Stimulated activated CD4-positive, alpha-beta T cell treated with anti-CD3 and anti-CD28 coated beads, Interleukin-2, amount 100 ng/mL, for 24 hours (primary cell): ENCODE measurements at places on chromosomes 6 and 20.
A peak's percentile ranks its signal among the peaks of the same experiment; 100 is the strongest.

DNA sequence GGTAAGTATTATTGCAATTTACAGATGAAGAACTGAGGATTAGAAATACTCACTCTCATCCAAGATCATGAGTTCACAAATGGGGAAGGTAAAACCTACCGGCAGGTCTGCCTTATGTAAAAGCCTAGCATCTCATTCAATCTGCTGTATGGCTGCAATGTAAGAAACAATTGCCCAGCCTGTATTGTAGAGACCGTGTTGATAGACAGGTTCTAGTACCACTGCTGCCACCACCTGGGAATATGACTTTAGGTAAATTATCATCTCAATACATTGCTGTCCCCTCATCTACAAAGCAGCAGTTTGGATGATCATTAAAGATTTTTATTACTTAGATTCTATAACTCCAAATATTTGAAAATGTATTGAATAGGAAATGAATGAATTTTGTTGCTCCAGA is 23.3 kb upstream of the ARHGAP18 start:
- DNase-seq = no peak

GRCh38 chr6:16249971-16250370 is 11.6 kb downstream of the GMPR start:
- no peak for DNase-seq

- no peak for DNase-seq
These were observed 240.5 kb downstream of the GMDS start for GRCh38 chr6:2004888-2005287.

- no peak for DNase-seq
These were observed 8.3 kb downstream of the OR2H1 start for GRCh38 chr6:29465279-29465678.

DNA sequence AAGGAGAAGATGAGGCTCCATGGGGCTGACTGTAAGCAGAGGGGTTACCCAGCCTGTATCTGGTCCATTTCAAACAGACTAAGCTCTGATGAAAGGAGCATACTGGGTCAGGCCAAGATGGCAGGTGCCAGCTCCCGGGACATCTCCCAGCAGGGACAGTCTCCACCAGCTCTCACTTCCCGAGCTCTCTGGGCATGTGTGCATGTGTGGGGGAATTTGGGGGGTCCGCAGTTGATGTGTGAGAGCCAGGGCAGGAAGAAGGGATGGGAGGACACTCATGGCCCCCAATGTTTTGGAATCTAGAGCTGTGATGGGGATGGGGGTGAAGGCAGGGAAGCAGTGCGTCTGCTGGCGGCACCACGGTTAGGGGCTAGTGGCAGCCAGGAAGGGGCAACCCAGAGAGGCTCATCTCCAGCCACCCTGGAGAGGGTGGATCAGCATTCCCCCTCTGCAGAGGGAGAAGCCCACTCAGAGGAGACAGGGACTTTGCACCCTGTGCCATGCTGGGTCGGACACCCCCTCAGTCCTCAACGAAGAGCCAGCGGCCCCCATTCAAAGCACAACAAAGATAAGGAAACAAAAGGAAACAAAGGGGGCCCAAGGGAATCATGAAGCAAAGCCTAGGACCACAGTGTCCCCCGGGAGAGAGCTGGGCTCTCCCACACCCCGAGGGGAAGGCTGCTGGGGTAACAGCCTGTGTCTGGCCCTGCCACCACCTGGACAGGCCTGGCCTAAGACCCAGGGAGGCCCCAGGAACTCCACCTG is 52.4 kb downstream of the DSTN start:
- DNase-seq = no peak

- DNase-seq = no peak
These were observed 1.9 kb upstream of the POU3F2 start for GRCh38 chr6:98832284-98833056.

- no peak for DNase-seq
These were observed 20.1 kb downstream of the B4GALT5 start for GRCh38 chr20:49693435-49694171.

DNA sequence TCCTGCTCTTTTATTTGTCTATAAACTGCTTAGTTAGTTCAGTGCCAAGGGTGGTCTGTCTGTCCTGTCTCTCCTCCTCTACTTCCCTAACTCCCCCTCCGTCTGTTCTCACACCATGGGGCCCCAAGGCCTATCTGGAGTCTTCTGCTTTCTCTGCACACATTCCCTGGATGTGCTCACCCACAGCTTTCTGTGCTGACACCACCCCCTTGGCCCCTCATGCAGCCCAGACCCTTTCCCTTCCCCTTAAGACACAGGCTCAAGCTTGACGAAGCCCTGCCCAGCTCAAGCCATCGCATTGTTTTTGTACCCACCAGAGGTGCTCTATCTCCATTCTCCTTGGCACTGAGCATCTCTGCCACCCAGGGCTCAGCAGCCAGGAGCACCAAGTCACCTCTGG is 78.1 kb upstream of the NNAT start:
- DNase-seq = no peak

DNA sequence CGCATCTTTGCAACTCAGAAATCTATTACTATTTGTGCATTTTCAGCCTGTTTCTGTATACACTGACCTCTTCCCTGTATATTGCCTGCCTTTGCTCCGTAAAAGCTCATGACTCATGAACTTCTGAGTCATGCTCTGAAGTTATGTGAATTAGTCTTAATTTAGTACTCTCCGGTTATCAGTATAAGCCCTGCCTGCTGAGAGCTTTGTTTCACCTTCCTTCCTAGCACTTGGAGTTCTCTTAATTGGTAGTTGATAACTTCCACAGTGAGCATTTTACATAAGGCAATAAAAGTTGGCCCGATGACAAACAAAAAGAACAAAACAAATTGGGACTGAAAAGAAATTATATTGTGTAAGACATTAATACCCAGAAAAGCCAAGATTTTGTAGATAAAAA is 231.4 kb downstream of the GJA1 start:
- DNase-seq = no peak

GRCh38 chr6:55011034-55011433 is 163.3 kb upstream of the HCRTR2 start:
- DNase-seq = no peak

DNA sequence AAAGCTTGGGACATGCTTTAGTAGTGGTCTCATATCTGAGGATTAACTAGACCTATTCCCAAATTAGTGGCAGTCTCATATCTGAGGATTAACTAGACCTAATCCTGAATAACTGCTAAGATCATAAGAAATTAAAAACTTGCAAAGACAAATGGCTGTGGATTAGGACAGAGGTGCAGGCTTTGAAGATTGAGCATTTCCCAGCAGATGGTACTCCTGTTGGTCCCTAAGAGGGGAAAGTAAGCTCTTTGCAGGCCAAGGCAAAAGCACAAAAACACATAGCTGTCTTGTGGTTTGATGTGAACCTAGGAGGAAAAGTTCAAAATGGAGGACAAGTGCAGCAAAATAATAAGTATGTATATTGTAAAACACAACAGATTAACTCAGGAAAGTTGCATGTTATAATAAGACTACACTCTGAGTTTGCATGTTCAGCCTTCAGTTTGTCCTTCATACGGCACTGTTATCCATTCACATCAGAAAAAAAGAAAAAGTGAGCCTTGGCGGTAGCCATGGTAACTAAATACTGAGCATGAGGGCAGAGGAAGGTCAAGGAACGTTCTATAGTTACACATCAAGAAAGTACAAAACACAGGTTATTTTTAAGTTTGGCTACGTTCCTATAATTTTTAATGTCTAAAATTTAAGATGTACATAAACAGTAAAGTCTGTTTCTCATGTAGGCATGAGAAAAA is 62.8 kb downstream of the FILIP1 start:
- DNase-seq = no peak

GRCh38 chr6:85472744-85473143 is 22.9 kb downstream of the NT5E start:
- no peak for DNase-seq

DNA sequence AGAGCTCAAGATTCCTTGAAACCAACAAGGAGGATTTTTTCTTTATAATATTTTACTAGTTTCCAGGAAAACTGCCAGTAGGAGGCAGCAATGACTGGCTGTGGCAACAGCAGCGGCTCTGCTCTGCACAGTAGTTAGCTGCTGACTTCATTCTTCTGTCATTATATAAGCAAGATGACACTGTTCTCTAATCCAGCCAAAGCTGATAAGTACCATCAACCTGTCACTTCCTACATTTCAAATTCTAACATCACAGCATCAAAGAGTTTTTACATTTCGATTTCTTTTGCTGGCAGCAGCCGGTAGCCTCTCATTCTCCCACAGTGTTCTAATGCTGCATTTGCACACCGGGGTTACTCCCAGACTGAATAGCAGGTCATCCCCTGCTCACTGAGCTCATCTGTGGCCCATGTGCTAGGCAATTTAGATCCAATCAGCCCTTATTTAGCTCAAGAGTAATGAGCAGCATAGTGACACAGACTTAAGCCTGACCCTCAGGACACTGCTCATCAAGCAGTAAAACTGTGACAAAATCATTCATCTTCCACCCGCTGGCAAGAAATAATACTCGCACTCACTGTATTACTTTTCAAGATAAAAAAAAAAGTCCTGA is 67.8 kb downstream of the MMS22L start:
- no peak for DNase-seq

DNA sequence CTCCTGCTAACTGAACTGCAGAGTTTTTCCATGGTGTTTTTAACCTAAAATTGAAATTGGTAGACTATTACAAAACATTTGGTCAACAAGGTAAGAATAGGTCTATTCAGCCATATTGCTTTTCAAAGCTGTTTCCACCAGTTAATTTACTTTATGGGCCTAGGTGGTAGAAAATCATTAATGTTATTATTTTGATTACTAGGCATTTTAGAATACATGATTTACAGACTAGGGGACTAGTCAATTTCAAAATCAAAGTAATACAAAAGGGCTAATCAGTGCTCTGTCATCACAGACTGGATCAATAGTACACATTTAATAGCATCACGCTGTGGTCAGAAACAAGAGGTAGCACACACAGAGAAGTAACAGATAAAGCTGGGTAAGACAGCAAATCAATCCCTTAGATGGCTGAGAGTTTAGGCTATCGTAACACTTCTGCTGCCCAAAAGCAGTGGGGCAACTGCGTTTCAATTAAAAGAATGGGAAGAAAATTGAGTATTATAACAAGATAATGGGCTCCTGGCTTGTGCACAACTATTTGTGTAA is 114.4 kb downstream of the NRSN1 start:
- no peak for DNase-seq

- no peak for DNase-seq
These were observed 46.7 kb upstream of the PKIB start for GRCh38 chr6:122563364-122564052.

DNA sequence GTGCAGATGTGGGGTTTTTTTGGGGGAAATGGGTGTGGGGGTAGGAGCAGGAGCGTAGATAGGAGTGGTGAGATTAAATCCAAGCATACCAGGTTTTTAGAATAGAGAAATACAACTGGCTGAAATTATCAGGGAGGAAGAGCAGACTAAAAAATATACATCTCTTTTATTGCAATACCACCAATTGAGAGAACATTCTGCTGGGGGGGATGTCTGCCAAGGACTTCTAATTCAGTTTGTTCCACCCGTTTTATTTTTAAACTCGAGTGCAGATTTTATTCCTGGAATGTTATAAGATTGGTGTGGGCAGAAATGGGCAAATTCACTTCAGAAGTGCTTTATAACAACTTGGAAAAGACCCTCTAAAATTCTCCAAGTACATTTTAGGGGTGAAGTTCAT is 192.7 kb downstream of the GMPR start:
- DNase-seq = no peak

DNA sequence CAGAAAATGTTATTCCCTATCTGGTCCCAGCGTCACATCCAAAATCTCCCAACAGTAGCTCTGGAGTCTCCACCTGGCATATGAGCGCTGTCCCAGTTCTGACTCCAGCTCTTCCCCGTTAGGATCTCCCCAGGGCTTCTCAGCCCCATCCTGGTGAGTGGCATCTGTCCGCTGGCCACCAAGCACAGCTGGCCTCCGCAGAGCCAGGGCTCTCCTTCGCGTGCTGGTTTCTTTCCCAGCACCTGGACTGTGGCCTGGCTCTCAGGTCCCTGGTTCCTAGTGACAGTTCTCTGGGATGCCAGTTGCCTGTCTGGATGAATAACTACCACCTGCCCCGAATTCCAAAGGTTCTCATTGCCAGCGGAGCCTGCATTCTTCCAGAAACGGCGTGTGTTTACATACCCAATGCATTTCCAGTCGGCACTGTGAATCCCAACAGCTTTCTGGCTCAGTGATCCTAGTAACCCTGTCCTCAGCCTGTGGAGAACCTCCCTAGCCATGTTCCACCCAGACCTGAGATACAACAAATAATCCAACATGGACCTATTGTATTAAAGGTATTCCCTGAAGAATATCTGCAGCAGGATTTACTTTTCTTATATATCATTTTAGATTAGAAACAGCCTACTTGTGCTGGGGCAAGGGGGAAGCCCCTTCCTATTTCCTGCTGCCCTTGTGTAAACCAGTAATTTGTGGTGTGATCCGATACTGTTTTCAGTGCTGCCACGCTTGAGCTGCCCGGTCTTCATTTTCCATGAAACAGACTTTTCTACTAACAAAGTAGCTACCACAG is 69.9 kb upstream of the PDE10A start:
- DNase-seq = no peak

GRCh38 chr6:73156793-73157767 is 68.2 kb downstream of the KHDC1L start:
- no peak for DNase-seq

- no peak for DNase-seq
These were observed 27.3 kb downstream of the GMPR start for GRCh38 chr6:16265351-16266341.

- DNase-seq = no peak
These were observed at the start of gene SOX18 for GRCh38 chr20:64049060-64049877. Gene SOX18 (minus strand): TSS chr20:64049639. CDS start chr20:64049516, 123 bp downstream.

- no peak for DNase-seq
These were observed 277.3 kb upstream of the PRND start for GRCh38 chr20:4444404-4444803.

DNA sequence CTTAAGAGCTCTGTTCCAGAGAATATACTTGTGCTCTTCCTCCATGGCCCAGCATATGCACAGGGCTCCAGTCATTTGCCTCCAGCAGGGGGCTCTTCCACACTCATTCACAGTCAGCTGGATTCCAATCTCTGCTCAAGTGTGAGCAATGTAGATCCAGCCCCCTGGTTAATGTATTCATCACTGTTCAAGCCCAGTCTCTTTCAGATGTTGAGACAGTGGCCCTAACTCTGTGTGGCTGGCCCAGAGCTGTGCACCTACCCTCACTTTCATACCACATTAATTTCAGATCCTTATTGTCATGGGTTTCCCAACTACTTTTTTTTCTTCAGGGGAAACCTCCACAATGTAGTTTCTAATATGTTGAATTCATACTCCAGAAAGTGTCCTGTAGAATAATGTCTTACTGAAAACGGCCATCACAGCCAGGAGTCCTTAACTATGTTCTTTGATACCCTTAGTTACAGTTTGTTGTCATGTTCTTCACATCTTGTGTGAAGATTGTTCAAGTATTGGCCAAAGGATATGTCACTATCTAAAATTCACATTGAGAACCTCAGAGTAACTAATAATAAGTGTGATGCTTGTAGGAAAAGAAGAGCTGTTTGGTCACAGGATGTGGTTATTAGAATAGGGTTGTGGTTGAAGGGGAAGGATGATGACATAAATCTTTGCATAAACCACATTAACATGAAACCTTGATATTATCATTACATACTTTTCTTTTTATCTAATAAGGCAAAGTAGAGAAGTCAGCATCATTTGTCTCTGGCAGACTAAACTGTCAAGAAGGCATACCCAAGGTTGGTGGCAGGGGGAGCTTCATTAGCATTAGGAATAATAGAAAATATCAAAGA is 14.4 kb upstream of the HLA-DQA1 start:
- DNase-seq = peak; percentile 40
